HAP-1 (cell line): ENCODE measurements at places on chromosomes 7 and 10.

DNA sequence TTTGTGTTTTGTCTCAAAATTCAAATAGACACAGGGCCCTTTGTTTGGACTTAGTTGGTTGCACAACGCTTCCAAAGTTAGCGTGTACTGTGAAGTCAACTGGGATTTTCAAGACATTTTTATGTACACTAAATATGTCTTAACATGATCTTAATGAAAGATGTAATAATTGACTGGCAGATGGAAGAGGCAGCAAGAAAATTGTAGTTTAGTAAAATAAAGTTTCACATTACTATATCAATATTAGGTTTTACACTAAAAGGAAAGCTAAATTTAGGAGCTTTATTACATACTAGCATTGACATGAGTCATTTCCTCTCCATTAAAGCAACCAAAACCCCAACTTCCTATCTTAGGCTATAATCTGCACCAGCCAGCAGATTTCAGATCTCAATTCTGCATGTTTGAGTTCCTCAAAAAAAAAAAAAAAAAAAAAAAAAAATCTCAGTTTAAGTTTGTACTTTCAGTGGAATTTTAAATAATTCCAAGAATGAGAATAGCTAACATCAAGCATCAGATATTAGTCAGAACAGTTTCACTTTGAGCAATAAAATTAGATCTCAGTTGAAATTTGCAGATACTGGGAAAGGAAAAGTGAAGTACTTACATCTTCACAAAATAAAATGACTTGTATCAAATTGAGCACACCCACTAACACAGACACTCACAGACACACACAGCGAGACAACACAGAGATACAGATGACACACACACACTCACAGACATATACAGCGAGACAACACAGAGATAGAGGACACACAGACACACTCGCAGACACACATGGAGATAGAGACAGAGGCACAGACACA, 346.6 kb upstream of the KLF6 start:
- no peak for DNase-seq

GRCh38 chr10:20977300-20977699, 80.2 kb upstream of the NEBL start:
- no peak for DNase-seq

DNA sequence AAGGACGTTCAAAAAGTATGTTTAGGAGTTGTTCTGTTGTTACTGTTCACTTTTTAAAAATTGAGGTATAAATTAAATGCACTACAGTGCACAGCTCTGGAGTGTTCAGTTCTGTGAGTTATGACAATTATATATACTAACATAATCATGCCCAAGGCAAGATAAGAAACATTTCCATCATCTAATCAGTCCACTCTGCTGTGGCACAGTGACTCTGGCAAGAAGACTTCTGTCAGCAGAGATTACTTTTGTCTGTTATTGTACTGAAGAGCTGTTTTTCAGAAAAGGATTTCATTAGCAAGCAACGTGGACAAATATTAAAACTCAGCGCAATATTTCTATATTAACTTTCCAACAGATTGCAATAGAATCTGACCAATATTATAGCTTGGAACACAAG, 32.0 kb downstream of the ICA1 start:
- DNase-seq = no peak

DNA sequence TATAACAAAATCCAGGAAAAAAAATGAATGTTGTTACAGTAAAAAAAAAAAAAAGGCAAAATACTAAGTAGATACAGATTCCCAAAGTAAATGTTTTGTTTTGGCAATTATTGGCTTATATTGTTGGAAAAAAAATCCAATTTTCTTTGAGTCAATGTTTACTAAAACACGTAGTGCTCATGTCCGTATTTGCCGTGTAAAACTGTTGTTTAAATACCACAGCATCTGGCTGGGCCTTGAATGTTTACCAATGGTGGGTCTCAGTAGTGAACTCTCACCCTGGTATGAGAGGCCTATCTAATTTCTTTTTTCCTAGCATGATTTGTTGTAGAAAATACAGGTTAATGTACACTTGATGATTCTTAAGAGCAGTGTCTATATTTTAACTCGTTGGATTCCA, 41.4 kb upstream of the SLC26A5 start:
- DNase-seq = no peak

GRCh38 chr7:43784030-43784584, 25.6 kb downstream of the BLVRA start:
- DNase-seq = no peak

GRCh38 chr7:159104188-159104920, 40.3 kb downstream of the VIPR2 start:
- DNase-seq = no peak

- peak; percentile 73 for DNase-seq
Observed at GRCh38 chr7:22001345-22002004, 55.8 kb upstream of the CDCA7L start.

DNA sequence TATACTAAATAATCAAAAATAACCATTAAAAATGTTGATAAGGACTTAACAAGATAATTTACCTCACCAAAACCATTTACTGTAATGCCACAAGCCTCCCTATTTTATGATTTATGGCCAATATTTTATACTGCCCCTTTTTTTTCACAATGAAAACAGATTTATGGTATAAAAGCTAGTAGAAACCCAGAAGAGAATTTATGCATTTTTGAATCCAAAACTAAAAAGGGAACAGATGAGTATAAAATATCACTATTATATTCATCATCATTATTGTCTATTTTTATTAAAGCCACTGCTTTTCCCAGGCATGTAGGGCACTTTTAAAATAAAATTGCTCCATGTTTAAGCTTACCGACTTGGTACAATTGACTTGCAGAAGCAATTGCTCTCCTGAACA, 425.0 kb downstream of the PHTF2 start:
- no peak for DNase-seq

GRCh38 chr7:156947120-156947843, 2.2 kb upstream of the NOM1 start:
- no peak for DNase-seq

- no peak for DNase-seq
Observed at GRCh38 chr7:138258197-138258559, 181.9 kb downstream of the AKR1D1 start.

DNA sequence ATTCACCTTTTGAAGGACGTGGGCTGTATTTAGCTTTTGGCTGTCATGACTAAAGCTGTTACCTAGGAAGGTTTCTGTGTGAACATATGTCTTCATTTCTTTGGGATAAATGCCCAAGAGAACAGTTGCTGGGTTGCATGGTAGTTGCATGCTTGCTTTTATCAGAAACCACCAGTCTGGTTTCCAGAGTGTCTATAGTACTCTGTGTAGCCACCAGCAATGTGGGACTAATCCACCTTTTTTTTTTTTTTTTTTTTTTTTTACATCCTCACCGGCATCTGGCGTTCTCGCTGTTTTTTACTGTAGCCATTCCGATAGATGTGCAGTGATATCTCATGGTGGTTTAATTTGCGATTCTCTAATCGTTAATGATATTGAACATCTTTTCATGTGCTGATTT, 297.8 kb downstream of the SDK1 start:
- no peak for DNase-seq

DNA sequence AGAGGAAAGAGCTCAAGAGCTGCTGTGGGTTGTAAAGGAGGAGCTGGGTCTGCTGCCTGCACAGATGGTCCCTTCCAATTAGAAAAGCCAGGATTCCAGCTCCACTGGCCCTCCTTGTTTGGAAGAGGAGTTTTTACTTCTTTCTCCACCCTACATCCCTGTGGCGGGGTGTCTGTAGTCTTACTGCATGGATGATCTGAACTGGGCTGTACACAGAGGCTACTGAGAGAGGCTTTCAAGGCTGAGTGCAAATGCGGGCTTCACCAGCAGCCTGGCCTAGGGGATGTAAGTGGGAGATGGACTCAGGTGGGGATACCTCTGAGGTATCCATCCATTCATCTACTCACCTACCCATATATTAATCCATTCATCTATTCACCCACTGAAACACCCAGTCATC, 7.1 kb upstream of the CXCL12 start:
- DNase-seq = no peak

DNA sequence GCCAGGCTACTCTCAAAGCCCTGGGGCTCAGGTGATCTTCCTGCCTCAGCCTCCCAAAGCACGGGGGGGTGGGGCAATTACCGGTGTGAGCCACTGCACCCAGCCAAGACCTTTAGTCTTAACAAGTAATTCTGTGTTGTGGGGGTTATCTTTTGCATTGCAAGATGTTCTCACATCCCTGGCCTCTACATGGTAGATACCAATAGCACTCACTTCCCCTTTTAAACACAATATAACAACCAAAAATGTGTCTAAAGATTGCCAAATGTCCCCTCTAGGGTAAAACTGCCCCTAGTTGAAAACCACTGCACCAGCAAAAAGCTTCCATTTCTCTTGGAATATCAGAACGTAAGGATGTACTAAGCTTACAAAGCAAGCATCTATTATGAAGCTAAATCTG, 225.0 kb downstream of the CTNNA3 start:
- DNase-seq = no peak
